ENCODE measurements at places on chromosomes 7 and 10.

DNA sequence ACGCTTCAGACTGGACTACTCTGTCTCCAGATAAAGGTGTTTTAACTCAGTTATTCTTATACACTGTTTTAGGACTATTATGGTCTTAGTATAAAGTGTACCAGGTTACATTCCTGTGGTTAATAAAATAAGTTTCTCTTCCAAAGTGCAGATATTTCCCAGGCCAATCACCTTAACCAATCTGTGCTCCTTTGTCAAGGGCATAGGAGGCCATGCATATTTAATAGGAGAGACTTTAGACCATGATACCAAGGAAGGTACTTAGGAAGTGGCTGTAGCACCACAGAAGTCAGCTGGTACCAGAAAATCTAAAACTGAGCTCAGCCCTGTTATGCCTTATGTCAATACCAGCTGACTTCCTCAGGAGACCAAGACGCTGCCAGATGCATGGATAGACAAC lies 226.5 kb upstream of the TMEM72 start:
- DNase-seq, result no peak

GRCh38 chr10:128884496-128885072 lies 582.5 kb upstream of the MGMT start:
- DNase-seq, result no peak

DNA sequence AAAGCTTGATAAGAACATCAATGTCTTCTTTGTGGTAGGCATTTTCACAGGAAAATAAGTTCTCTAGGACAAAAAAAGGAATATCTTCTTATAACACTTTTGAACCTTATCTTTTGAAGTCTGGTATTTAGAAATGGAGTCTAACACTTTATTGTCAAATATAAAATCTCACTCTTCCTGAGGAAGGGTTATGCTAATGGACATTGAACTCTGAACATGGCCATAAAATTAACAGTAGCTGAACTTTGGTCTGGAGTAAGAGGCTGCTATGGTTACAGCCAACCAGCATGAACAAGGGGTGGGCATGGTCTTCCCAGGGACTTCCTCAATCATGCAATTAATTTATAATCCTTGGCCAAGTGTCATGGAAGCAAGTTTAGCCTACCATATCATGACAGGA lies at the start of gene CLRN3:
Gene CLRN3, minus strand, starts transcription at position 199 of the 400 bp plus-strand sequence. Its CDS starts 157 bp downstream, at position 42.
- no peak for DNase-seq

GRCh38 chr7:14859267-14859666 lies 43.3 kb downstream of the DGKB start:
- no peak for DNase-seq

DNA sequence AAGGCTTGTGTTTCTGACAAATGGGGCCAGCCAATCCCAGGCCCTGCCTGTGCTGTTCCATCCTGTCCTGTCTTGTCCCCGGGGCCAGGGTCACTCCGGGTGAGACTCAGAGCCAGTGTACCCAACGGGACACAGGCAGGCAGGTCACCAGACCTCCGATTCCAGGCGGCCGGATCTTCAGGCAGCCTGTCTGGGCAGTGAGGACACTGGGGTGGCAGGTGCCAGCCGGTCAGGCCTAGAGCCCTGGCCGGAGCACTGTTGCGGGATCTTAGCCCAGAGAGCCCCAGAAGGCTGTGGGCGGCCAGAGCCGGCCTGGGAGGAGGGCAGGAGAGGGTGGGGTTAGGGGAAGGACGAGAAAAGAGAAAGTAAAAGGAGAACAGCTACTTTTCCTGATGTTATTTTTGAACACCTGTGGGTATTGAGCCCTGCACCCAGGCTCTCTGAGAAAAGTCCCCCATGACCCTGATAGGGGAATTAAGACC lies 134.3 kb upstream of the TNRC18 start:
- peak; percentile 41 for DNase-seq

DNA sequence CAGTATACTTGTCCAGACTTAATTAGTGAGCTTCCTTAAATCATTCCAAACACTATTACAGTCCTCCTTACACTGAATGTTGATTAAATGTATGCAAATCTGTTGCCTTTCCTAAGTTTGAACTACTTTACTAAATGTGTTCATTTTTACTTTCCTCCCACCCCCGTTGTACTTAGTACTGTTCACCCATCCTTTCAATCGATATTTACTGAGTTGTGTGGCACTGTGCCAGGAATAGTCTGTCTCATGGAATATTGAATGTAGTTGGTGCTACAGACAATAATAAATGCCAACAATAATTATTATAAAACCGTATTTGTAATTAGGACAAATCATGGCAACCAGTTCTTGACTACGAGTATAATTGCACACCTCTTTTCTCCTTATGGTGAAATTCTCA lies 335.7 kb downstream of the GPR37 start:
- DNase-seq, result no peak

DNA sequence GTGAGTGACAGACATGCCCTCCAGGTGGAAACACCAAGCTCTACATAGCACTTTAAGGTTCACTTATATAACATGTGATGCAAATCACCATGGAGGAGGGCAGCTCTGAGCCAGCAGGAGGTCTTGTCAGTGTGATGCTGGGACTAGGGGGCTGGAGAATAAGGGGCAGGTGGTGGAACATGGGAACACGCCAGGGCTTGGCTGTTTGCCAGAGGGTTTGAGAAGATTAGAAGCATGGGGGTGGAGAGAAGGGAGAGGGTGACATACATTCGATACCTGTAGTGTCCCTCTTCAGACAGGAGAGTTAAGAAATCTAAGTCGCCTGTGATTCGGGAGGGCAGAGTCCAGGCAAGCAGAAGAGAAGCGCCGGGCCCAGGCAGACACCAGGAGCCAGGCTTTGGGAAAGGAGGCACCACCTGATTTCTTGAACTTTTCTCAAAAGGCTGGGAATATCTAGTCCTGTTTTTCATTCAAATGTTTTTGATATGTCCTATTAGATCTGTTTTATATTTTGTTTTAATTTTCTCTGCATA lies 16.9 kb upstream of the LAMB4 start:
- DNase-seq, result no peak

GRCh38 chr7:4808026-4808425 lies 32.6 kb downstream of the AP5Z1 start:
- DNase-seq, result no peak

DNA sequence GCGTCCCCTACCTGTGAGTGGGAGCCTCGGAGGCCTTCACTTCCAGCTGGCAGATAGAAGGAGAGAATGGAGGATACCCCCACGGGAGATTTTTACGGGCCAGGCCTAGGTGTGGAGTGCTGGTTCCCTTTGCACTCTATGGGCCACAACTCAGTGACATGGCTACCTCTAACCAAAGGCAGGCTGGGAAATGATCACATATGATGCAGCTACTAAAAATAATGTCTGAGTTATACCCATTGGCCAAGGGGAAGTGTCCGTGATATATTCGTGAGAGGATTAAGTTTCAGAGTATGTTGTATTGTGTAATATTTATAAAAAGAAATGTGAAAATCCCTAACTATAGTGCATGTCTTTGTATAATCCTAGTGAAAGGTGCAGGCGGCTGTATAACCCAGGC lies 13.5 kb upstream of the HIPK2 start:
- no peak for DNase-seq

All from posterior cingulate gyrus (tissue), 11 donors.